ENCODE measurements at places on chromosomes 13 and 19. TPM values are rescaled to one million over a fixed set of nuclear protein-coding genes. Genes with fewer than 3 reads are reported as not detected.

The ICAM3 gene
- 3.5 TPM for total RNA-seq

The ZNF284 gene
- total RNA-seq, result 2.1 TPM

The ZNF441 gene
- 16.5 TPM for total RNA-seq

The ZNF536 gene
- total RNA-seq, result 1.5 TPM

The KLHL1 gene
- not detected for total RNA-seq

Measured in thoracic aorta (tissue), 2 donors.